Left ventricle myocardium superior (tissue), 1 donor: ENCODE measurements at places on chromosomes 7 and 10.
A peak's percentile ranks its signal among the peaks of the same experiment; 100 is the strongest.

- DNase-seq: no peak
Measured at GRCh38 chr7:84949067-84949466, 237.8 kb downstream of the SEMA3D start.

- no peak for DNase-seq
Measured at GRCh38 chr10:121741248-121741792, 143.1 kb upstream of the FGFR2 start.

DNA sequence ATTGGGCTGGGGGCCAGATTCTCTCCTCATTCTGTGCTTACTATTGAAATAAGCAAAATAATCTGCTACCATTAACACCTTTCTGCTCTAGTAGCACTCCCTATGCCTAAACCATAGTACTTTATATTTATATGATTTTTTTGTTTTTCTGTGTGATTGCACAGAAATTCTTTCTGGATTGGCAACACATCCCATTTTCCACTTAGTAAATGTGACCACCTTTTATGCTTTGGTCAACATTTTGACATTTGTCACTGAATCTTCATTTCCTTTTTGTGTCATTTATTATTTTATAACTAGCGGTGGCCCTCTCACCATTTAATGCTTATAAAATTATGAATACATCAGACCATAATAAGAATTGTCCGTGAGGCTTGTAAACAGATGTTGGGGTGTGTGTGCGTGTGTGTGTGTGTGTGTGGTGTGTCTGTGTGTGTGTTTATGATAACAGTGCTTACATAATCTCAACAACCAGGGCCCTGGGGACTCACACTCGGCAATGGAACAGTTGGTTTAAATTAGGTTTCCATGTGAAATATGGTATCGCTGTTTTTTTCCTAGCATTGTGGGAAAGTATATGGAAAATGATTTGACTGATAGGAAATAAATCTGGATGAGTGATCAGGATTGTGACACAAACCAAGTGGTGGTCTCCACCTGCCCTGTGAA lies 138.9 kb downstream of the NOC3L start:
- DNase-seq: peak; percentile 54

GRCh38 chr10:104638861-104639589 lies 2.1 kb upstream of the SORCS3 start:
- no peak for DNase-seq

- DNase-seq: no peak
Measured at GRCh38 chr7:29019896-29020295, 61.8 kb upstream of the TRIL start.

DNA sequence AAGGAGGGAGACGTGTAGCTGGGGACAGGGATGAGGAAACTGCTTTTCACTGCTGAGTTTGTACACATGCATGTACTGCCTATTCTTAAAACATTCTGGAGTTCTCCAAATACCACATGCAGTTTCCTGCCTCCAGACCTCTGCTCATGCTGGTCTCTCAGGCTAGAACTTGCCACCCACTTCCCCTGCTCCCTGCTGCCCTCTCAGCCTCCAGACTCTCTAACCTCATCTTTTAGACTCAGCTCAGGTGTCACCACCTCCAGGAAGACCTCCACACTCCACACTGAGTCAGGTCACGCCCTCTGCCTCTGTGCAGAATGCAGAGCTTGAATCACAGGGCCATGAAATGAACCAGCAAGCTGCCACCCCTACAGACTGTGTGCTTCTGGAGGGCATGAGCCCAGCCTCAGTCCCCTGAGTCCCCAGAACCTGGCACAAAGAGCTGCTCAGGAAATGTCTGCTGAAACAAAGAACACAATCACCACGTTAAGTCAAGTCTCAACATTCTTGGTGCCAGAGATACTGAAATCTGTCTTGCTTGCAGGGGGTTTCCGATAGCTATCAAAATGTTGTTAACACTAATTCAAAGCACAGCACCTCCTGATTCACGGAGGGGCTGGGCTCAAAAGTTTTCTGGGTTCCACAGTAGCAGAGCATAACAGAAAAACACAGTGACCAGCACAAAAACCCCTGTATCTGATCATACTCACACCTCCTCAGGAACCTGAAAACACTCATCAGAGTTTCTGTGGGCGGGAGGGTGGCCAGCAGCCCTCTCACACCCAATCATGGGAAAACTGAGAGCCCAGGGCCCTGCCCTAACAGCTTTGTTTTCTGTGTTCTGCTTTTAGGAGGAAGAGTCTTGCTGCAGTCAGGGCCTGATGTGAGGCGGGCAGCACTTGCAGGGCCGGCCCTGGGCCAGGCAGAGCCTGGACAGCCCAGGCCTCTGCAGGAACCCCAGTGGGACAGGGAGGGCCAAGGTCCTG lies 21.1 kb downstream of the FAM53B start:
- peak; percentile 75 for DNase-seq

GRCh38 chr10:29434111-29434510 lies 145.2 kb downstream of the LYZL1 start:
- DNase-seq: no peak

DNA sequence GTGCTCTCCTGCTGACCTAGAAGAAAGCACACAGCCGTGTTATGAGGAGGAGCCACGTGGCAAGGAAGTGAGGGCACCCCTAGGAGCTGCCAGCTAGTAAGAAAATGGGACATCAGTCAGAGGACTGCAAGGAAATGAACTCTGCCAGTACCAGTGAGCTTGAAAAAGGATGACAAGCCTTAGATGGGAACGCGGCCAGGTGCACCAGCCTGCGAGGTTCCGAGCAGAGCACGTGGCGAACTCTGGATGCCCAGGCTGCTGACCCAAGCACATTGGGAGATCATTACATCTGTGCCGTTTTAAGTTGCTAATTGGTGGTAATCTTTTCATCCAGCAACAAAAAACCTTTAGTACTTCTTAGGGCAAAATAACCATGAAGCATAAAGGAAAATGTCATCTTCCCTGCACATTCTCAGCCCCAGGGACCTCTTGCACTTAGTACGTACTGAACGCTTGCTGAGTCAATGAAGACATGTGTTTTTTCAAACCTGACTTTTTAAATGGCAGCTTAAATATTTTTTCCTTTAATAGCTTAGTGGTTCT lies 69.4 kb downstream of the AMZ1 start:
- peak; percentile 62 for DNase-seq

GRCh38 chr10:131404886-131405285 lies 93.4 kb upstream of the TCERG1L start:
- no peak for DNase-seq

- no peak for DNase-seq
Measured at GRCh38 chr10:2436933-2437332, 630.4 kb upstream of the PFKP start.

DNA sequence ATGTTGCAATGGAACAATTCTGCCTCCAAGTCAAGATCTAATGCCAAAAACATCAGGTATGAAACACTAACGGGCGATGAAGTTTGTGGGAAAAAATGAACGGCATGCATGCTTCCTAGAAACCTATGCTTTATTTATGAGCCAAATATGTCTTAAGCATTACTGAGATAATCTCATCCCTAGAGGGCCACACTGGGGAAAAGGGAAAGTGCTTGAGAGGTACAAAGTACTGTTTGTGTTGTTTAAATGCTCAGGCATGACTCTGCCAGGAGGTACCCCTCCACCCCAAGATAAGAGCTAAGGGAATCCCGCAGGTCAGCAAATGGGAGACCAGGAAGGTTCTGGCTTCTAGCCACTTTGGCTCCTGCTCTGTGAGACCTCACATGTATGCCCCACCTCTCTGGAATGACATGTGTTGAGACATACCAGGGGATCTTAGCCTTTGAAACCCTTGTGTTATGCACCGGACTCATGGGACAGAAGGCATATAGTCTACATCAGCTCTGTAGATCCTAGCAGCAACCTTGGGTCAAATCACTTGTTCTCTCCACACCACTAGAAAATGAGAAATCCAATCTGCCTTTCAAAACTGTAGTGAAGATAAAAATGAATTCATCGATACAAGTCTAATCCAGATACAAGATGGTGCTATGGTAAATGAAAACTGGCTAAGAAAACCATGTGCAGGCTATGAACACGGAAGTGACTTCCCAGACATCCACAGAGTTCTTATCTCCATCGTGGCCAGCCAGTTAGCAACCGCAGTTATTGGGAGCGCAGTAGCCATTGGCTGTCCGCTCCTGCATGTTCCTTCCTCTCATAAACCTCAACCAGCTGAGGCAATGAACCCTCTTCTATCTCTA lies 61.0 kb downstream of the CREB3L2 start:
- DNase-seq: no peak

DNA sequence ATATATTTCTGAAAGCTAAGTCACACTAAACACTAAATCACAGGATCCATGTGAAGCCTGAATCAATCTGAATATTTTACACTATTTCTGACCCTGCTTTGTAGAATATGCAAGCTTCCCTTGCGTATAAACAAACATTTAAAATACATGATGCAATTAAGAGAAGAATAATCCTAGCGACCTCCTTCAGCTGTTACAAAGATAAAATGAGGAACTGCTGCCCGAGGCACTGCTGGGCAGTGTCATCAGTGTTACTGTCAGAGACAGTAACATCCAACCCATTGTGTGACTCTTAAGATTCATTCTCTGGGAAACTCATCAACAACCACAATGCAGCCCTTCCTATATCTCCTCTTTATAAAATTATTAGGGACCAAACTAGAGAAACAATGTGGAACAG lies 61.6 kb downstream of the COBL start:
- DNase-seq: no peak

DNA sequence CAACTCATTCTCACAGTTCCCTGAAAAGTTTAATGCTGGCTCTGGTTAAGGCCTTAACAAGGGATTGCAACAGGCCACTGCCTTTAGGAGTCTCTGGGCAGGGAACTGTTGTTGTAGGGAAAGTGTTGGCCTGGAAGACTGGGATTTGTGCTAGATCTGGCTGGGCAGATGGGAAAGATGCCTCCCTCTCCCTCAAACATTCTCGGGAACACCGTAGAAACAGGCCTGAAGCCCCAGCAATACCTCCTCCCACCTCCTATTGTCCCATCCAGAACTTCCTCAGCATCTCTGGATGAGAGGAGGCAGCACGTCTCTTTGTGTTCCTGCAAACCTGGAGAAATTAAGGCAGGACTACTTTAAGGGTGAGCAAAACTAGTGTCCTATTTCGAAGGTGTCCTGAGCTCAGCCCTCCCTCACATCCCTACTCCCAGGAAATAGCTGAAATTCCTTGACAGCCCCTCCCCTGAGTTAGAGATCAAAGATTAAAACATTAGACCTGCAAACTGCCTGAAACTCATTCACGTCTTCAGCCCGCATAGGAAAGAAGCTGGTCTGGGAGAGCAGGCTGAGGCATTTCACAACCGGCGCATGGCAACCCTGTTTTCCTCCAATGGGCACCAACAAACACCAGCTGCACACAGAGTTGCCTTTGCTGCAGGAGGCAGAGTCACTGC lies 10.9 kb upstream of the MAP3K8 start:
- peak; percentile 64 for DNase-seq

- peak; percentile 70 for DNase-seq
Measured at GRCh38 chr7:75617634-75618234, 121.0 kb downstream of the HIP1 start.

- no peak for DNase-seq
Measured at GRCh38 chr10:60230892-60231291, 158.8 kb downstream of the ANK3 start.

GRCh38 chr10:125768219-125768855 lies 7.3 kb downstream of the MMP21 start:
- DNase-seq: no peak
